Stimulated activated CD8-positive, alpha-beta memory T cell treated with anti-CD3 and anti-CD28 coated beads, Interleukin-7, amount 100 ng/mL, for 24 hours (primary cell): ENCODE measurements at places on chromosomes 11 and 22.

- peak; percentile 30 for DNase-seq
Observed at GRCh38 chr22:38973289-38974169, 8.6 kb upstream of the APOBEC3B start.

- no peak for DNase-seq
Observed at GRCh38 chr11:93081694-93082093, 112.2 kb downstream of the MTNR1B start.

GRCh38 chr11:128803011-128803410 is 64.1 kb downstream of the KCNJ1 start:
- no peak for DNase-seq

GRCh38 chr22:22704156-22704946 is 59.9 kb downstream of the GGTLC2 start:
- DNase-seq, result no peak

DNA sequence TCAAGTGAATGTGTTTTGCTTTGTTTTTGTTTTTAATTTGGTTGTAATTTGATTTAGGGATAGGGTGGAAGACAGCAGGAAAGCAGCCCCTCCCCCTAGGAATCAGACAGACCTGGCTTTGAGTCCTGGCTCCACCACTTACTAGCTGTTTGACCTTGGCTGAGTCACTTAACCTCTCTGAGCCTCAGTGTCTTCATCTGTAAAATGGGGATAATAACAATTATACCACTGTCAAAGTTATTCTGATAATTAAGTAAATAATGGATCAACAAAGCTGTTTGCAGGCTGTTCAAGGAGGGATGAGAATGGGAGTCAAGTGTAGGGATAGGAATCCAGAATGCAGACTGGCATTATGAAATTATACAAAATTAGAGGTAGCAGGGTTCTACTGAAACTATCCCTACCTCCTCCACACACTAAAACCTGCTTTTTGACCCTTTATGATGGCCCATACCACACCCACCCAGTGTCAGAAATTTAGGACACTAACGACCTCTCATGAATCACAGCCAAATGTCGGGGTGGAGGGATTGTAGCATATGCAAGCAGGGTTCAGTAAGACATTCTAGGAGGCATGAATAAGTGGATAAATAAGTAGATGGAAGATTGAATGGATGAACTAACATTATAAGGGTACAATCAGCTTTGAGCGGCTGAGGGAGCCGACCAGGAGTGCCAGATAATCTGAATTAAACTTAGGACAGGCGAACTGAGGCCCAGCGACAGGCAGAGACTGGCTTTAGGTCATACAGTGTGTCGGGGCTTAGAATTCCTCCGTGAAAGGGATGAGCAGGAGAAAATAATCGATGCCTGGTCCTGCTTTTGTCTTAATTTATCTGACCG is 974 bp downstream of the ANAPC15 start:
- no peak for DNase-seq

GRCh38 chr11:69984457-69985261 is 93.5 kb upstream of the ANO1 start:
- DNase-seq, result no peak

- no peak for DNase-seq
Observed at GRCh38 chr11:94521684-94522083, 9.4 kb downstream of the C11orf97 start.

GRCh38 chr11:21142007-21142406 is 472.6 kb downstream of the NELL1 start:
- no peak for DNase-seq

GRCh38 chr11:131038597-131038996 is 122.3 kb upstream of the SNX19 start:
- DNase-seq, result no peak

- no peak for DNase-seq
Observed at GRCh38 chr11:65308281-65308891, 6.3 kb upstream of the CDC42EP2 start.

GRCh38 chr11:129348813-129349212 is 26.8 kb upstream of the BARX2 start:
- DNase-seq, result no peak

DNA sequence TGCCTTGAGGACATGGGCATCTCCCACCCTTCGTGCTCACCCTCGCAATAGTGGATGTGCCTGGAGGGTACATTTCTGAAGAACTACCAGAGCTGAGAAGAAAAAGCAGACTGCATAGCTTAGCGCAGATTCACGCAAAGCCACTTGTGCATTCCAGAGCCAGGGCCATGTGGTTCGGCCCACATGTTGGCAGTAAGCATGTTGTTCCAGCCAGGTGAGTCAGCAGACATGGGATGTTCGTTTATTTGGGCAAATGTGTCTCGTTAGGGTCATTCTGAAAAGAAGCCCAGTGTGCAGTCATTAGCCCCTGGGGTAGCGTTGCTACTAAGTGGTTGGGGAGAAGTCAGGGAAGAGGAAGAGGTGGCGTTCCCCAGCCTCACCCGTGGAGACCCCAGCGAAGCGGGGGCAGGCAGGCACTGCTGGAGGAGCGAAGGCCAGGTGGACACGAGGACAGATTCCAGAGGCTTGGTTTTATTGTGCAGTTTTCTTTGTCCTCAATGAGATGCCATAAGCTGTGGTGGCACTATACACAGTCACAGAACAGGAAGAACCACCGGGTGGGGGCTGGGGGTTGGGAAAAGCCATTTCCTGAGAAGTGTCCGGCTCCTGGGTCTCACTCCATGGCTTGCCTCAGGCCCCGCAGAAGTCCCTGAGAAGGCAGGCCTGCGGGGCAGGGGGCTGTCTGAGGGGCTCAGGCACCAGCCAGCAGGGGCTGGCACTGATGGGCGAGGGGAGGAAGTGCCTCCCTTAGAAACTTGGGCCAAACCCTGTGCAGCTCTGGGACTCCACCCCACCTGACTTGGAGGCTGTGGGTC is 5.0 kb downstream of the THY1 start:
- DNase-seq, result no peak

DNA sequence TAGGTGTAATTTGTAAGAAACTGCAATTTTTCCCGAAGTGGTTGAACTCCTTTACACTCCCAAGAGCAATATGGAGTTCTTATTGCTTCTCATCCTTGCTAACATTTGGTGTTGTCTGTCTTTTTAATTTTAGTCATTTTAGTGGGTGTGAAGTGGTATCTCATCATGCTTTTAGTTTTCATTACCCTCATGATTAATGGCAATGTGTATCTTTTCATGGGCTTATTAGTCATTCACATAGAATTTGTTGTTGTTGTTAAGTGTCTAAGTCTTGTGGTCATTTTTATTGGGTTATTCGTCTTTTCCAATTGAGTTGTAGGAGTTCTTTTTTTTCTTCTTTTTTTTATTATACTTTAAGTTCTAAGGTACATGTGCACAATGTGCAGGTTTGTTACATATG is 238.3 kb upstream of the SESN3 start:
- no peak for DNase-seq

GRCh38 chr22:34976474-34976873 is 89.5 kb upstream of the ISX start:
- DNase-seq, result no peak

- DNase-seq, result no peak
Observed at GRCh38 chr11:120590472-120590871, 78.9 kb downstream of the GRIK4 start.

DNA sequence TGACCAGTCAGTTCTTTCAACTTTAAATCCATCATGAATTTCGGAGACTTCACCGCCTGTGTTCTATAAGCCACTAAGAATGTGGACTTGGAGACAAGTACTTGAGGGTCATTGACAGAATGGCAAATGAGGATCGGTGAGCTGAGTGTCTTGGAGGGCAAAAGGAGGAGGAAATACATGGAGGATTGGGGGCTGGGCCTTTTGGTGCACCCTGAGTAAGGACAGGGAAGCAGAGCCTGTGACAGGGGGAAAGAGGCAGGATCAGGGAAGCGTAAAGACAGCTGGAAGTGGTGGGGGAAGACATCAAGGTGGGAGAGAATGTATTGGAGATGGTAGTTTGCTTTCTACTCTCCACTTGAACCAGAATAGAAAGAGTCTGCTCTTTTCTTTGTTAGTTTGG is 70.4 kb upstream of the MTMR2 start:
- DNase-seq, result no peak

DNA sequence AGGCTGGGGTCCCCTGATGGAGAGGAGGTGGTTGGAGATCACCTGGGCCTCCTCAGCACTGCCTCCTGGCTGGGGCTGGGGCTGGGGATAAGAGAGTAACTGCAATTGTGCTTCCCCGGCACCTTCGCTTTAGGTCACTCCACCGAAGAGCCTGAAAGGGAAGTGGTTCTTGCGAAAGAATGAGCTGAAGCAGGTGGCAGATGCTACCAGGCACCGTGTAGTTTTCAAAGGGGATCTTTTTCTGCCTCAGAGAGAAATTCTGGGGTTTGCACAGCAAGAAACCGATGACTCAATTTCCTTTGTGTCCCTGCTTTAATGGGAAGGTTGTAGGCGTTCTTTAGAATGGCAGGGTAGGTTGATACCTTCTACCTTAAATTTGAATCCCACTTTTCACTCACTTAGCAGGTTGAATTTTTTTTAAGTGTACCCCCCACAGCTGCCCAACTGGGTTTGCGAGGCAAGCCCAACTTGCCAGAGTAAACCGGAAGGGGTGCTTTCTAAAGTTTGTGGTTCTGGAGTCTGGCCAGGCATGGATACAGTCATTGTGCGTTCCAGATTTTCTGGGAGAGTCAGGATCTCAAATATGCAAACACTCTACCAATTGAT is 5.3 kb downstream of the CD44 start:
- no peak for DNase-seq

GRCh38 chr11:41816396-41816795 is 356.9 kb upstream of the LRRC4C start:
- DNase-seq, result no peak

- no peak for DNase-seq
Observed at GRCh38 chr11:79182794-79183193, 258.0 kb downstream of the TENM4 start.

DNA sequence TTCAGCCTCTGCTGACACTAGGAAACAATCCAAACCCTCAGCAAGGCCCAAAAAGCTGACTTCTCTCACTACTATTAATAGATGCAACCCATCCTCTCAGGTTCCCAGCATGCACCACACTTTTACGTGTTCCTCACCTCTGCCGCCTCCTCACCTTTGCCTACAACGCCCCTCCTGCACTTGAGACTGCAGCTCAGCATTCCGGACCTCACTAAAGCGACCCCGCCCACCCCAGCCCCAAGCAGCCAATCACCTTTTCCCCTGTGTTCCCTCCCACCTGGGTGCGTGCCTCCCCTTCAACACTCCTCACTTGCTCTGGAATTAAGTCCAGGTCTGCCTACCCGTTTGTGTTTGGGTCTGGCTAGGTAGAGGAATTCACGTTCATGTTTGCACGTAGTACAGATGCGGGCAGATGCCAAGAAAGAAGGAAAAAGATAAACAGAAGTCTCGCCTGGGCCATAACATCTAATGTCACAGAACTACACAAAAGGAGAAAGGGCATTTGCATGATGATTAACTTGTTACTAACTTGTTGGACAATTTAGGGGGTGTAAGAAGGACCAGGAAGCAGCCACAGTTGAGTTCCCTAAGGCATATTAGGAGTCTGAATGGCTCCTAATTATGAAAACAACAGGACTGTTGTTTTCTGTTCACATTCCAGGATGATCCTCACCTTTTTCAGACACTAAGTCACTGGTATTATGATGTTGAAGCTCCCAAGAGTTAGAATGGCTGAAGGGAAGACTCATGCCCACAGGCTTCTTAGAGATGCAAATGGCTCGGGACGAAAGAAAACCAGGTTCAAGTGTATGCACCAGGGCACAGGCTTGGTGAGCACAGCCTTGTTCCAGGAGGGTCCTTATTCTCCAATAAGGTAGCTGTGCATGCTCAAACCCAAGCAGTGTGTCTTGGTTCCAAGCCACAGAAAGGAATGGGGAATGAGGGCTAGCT is 102.2 kb downstream of the MICAL3 start:
- no peak for DNase-seq

GRCh38 chr11:118437208-118438125 is 1.2 kb downstream of the KMT2A start:
- peak; percentile 15 for DNase-seq

DNA sequence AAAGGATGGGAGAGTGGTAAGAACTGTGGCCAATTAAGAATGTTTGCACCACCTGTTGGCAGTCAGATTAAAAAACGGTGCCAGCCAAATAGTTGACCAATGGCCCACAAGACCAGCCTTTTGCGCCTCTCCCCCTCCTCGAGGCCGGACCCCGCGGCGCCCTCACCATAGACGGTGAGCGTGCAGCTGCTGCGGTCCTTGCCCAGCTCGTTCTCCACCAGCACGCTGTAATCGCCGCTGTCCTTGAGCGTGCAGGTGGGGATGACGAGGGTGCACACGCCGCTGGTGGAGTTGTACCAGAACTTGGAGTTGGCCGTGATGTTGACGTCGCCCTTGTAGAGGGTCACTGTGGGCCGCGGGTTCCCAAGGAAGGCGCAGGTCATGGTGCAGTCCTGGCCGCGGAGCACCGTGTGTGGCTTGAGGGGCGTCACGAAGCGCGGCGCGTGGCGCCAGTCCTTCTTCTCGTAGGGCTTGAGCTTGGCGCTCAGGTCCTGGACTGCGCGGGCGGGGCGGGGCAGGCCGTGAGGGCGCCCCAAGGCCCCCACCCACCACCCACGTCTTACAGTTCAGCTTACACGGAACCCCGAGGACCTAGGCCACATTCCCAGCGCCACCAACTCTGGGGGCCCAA is 7.2 kb downstream of the TMEM86A start:
- no peak for DNase-seq

DNA sequence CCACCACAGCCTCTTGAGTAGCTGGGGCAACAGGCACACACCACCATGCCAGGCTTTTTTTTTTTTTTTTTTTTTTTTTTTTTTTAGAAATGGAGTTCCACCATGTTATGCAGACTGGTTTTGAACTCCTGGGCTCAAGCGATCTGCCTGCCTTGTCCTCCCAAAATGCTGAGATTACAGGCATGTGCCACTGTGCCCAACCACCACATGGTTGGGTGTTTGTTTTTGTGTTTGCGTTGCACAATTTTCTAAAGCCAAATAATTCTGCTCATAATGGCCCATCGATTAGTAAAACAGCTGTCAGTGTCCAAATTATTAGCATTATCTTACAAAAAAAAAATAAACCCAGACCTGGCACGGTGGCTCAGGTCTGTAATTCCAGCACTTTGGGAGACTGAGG is 65.8 kb downstream of the DDIAS start:
- no peak for DNase-seq

- no peak for DNase-seq
Observed at GRCh38 chr11:118033443-118033842, 43.4 kb upstream of the TMPRSS4 start.
